ENCODE measurements at places on chromosomes 16 and 17.

DNA sequence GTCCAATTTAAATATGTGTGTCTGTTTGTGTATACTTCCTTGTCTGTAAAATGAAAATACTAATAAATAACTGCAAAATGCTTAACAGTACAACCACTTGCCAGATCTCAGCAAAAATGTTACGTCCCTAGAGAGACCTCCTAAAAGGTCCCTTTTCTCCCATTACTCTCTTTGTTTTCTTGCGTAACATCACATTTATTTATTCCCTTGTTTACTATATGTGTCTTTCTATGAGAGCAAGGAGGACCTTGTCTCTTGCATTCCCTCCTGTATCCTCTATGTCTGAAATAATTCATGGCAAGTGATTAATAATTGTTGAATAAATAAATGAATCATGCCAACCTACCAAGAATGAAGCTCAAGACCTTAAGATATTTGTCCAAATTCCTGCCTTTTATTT lies 1.9 kb downstream of the ACSM3 start:
- no peak for DNase-seq

DNA sequence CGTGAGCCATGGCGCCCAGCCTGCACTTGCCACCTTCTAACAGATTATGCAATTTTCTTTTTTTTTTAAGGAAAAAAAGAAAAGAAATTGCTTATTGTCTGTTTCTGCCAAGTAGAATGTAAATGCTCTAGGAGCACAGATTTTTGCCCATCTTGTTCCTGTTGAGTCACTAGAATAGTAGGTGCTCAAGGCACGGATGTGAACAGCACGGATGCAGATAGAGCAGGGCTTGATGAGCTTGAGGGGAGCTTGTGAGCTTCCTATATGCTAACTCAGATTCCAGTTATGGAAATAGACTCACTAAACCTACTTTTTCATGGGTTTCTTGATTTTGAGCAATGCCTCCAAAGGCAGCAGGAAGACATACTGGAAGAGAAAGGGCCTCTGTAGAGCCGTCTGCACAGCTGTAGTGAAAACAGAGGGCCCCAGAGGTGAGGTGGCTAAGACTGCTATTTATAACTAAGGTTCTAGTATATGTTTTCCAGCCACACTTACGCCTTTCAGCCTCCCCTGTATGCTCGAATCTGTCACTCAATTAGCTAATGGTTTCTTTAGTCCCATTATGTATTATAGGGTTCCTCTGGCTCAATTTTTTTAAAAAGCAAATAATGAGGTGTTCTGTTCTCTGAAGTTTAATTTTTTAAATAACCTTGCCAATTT lies 72.8 kb downstream of the WWP2 start:
- no peak for DNase-seq

GRCh38 chr16:86610779-86611524 lies 32.6 kb downstream of the FOXL1 start:
- no peak for DNase-seq

DNA sequence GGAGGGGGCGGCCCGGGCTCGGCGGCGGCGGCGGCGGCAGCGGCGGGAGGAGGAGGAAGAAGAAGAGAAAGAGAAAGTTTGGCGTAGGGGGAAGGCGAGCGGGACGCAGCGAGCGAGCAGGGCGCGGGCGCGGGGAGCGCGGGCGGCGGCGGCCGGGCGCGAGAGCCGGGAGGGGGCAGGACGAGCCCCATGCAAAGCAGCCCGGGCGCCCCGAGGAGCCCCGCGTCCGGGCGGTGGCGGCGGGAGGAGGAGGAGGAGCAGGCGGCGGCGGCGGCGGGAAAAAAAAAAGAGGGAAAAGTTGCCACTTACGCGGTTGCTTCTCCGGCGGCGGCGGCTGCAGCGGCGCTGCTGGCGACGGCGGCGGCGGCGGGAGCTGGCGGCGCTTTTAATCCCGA lies 10.3 kb upstream of the ZFHX3 start:
- DNase-seq, result no peak

DNA sequence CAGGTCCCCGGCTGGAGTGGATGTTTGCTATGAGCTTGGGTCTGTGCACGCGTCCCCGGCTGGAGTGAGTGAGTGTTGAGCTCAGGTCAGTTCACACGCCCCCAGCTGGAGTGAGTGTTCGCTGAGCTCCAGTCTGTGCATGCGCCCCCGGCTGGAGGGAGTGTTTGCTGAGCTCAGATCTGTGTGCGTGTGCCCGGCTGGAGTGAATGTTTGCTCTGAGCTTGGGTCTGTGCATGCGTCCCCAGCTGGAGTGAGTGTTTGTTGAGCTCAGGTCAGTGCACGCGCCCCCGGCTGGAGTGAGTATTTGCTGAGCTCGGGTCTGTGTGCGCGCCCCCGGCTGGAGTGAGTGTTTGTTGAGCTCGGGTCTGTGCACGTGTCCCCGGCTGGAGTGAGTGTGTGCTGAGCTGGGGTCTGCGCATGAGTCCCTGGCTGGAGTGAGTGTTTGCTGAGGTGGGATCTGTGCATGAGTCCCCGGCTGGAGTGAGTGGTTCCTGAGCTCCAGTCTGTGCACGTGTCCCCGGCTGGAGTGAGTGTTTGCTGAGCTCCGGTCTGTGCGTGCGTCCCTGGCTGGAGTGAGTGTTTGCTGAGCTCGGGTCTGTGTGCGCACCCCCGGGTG lies 284.2 kb downstream of the SNX29 start:
- DNase-seq, result no peak

DNA sequence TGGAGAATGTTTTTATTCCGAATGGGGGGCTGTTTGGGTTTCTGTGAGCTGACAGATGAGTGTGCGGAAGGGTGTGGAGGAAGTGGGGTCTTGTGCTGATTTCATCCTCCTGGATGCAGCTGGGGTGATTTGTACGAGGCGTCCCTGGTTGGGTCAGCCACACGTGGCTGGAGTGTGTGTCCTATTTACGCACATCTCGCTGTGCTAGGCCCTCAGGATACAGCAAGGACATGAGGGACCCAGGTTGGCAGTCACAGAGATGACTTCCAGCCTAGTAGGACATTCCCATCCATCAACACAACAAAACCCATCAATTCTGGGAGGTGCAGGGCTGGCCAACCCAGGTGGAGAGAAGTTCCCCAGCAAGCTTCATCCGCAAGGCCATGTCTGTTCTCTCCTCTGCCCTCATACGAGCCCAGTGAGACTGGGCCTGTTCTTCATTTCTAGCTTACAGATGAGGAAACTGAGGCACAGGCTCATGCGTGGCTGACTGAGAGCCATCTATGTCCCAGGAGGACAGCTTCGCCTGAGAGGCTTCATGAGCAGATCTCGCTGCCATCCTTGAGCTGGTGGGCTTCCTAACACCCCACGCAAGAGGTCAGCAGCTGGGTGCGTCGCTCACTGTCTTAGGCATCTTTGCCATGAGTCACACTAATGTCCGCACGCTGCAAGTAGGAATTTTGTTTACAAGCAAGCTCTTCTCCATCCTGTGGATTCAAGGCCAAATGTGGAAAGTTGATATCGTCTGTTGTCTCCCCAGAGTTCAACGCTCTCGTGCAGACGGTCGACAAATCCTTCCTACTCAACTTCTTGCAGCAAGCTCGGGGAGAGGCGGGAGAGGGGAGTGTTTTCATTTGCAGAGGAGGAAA lies 24.4 kb downstream of the IRF8 start:
- no peak for DNase-seq

- DNase-seq, result no peak
Measured at GRCh38 chr17:81685108-81685507, 1.3 kb downstream of the HGS start.

- no peak for DNase-seq
Measured at GRCh38 chr16:64276646-64277045, 845.2 kb downstream of the CDH11 start.

GRCh38 chr17:50051606-50052005 lies 4.3 kb upstream of the ITGA3 start:
- DNase-seq, result no peak

DNA sequence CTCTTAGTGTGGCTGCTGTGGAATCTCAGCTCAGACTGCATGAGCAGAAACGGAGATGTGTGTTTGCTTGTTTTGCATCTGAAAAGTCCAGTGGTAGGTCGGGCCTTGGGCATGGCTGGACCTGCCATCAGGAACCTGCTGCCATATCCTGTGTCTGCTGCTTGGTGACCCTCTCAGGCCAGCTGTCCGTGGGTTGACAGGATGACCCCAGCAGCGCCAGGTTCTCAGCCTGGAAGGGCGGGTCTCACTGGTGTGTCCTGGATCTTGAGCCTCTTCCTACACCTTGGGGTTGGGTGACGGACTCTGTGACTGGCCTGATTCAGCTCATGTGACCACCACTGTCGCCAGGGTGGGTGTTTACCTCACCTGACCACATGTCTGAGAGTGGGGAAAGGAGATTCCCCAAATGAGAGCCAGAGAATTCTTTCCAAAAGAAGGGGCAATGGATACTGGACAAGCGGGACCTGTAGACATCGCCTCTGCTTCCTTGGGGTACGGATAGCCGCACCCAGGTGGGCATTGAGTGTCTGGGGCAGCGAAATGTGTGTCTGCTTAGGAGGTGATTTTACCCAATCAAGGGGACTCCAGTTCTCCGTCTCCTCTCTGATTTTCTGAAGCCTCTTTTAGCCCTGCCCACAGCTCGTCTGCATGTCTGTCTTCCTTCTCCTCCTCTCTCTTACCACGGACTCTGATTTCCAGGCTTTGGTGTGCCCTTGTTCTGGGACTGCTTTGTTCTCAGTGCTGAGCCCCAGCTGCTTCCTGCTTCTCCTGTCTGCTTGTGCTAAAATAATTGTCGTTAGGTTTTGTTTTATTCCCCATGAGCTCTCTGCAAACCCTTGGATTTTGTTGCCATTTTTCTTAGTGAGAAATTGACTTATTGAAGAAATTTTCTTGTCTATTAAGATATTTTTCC lies 399.7 kb downstream of the CPPED1 start:
- no peak for DNase-seq

All from HL-60 (cell line).